Brain pericyte (primary cell): ENCODE measurements at places on chromosomes 3 and 15.
A peak's percentile ranks its signal among the peaks of the same experiment; 100 is the strongest.

GRCh38 chr15:61530769-61531168 is 301.7 kb upstream of the RORA start:
- no peak for DNase-seq

DNA sequence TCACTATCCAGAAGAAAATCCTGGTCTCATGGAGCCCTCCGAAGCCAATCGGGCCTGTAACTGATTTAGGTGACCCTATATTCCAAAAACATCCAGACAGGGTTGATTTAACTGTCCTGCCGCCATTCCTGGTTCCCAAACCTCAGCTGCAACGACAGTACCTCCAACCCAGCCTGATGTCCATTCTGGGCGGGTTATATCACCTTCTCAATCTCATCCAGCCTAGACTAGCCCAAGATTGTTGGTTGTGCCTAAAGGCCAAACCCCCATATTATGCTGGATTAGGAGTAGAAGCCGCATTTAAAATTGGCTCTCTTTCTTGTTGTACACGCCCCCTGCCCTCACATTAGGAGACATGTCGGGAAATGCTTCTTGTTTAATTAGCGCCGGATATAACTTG is 36.7 kb downstream of the ZBTB11 start:
- DNase-seq: no peak

GRCh38 chr15:57573151-57573550 is 18.6 kb upstream of the MYZAP start:
- DNase-seq: no peak

DNA sequence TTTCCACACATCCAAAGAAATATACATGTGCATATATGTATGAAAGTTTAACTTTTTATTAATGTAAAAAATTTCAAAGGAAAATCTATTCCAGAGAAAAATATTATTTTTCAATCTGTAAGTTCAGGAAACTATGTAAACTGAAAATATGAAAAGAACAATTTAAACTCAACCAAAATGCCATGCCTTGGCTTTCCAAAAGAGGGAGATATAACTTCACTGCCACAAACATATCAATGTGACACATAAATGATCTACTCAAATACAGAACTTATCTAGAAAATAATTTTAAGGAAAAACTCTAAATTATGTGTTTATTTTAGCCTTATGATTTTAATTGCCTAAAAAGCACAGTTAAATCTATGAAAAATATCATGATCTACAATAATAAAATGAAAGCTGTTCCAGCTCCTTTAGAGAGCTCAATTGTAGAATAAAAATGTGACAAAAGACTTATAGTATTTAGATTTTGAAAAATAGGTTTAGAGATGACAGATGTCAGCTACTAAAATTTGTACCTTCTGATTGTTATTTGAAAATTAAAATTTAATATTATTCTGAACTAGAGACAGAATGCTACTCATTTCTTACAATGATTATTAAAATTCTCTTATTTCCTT is 94.8 kb downstream of the GBE1 start:
- DNase-seq: no peak

DNA sequence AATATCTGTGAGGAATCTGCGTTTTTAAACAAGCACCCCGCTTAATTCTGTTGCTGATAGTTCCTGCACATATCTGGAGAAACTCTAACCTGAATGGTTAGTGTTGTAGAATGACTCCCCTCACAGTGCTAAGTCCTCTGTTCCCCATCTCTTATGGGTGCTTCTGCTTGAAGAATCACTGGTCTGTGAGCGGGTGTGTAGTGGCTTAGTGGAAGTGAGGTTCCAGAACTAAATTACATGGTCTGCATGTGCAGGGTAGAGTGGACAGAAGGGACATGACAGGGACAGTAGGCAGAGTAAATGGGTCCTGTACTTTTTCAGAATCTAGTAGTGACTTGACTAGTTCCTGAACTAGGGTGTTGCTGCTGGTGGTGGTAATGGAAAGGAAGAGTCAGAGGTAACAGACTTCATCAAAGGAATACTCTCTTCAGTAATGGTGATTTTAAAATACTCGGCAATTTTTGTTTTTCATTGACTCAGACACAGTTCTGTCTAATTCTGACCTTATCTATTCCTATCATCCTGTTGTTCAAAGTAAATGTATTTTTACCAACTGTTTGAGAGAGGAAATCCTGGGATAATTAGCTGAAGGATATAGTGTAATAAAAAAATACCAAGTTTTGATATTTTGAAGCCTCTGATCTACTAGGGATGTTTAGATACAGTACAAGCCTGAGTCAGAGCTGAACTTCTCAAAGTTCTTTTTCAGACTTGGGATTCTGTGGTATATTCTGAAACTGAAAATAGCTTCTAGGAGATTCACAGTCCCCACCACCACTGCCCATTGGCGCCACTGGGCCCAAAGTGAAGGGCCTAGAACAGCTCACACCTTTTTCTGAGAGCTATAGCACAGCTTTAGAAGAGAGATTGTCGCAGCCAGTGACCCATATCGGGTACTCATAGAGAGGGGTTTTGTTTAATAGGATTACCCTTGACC is 55.5 kb downstream of the FNDC3B start:
- DNase-seq: no peak

- peak; percentile 85 for DNase-seq
Measured at GRCh38 chr3:12193485-12194165, 34.9 kb upstream of the TIMP4 start.

DNA sequence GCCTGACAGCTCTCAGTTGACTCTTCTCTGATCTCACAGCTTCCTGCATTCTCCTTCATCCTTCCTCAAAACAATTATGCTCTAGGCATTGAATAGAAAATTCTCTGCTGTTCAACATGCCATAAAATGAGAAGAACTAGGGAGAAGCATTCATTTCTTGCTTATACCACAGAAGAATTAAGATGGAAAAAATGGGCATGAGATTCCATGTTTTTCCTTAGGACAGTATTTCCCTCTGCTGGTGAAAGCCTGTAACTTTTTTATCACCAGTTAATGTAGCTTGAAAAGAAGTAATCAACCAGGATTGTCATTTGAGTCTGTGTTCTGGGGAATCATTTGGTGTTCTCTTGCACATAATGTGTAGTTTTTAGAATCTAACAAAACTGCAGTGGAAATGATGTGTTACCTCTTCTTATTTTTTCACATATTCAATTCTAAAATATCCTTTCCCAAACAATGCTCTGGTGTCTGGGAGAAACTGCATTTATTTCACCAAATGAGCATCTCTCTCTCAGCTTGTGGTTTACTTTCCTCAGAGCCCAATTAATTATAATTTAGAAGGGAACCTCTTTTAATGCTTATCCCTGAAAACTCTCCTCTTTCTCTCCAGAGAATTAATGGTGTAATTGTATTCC is 92.8 kb upstream of the DCBLD2 start:
- no peak for DNase-seq

DNA sequence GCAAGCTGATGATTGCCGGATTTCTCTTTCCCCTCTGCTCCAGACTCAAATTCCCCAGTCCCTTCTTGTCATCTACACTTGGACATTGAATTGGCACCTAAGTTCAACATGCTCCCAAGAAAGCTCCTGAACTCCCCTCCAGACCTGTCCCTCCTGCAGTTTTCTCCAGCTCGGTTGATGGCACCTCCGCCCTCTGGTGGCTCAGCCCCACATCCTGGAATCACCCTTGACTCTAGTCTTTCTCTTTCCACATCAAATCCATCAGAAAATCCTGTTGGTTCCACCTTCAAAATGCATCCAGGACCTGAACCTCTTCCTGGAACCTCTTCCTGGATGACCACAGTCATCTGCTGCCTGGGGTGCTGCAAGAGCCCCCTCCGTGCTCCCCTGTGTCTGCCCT is 60.1 kb downstream of the RASGRF1 start:
- no peak for DNase-seq

DNA sequence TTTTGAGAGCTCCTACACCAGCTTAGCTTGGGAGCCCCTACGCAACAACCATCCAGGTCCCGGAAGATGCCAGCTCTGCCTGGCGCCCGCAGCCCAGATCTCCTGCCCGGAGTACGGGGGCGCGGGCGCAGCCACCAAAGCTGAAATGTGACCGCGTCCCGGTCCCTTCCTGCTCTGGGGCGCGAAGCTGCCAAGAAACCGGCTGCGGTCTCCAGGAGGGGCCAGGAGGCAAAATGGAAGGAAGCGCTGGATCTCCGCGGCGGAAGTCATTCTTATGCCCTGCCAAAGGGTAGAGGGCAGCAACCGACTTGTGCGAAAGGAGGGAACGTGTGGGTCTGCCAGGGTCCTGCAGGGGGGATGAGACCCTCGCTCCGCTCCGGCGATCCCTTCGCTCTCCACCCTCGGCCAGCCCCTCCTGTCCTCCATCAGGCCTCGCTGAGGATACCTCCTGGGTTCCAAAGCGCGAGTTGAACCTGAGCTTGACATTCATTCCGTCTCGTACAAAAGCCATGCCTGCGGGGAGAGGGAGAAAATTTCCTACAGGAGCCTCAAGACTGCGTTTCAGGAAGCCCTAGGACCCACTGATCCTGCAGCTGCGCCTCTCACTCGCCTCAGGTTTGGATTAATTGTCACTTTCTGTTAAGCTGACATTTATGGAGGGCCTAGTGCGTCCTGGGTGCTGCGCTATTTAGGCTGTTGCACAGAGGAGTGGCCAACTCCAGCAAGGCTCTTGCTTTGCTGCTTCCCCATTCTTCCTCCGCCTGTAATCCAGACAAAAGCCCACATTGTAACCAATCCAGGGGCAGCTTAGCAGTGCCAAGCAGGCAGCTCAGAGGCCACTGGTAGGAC is 98.3 kb upstream of the VGLL3 start:
- peak; percentile 24 for DNase-seq

DNA sequence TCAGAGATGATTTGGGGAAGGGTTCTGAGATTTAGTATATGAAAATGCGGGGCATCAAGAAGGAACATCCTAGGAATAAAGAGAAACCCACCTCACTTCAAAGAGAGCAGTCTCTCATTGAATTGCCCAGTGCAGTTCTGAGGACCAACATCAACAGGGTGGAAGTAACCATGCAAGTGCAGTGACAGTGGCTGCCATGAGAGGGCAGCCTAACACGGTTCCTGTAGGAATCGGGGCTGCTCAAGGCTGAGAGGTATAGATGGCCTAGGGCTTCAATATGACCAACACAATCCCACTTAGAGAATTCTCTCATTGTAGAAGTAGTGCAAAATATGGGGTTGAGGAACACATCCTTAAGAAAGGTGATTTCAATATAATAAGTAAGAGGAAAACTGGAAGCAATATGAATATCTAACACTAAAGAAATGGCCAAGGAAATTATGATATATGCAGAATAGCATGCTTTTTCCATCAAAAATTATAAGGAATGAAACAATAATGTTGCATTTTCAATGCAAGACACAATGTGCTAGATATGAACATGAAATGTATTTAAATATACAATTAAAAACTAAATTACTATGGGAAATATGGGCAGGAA is 51.1 kb upstream of the ARRDC4 start:
- peak; percentile 25 for DNase-seq

DNA sequence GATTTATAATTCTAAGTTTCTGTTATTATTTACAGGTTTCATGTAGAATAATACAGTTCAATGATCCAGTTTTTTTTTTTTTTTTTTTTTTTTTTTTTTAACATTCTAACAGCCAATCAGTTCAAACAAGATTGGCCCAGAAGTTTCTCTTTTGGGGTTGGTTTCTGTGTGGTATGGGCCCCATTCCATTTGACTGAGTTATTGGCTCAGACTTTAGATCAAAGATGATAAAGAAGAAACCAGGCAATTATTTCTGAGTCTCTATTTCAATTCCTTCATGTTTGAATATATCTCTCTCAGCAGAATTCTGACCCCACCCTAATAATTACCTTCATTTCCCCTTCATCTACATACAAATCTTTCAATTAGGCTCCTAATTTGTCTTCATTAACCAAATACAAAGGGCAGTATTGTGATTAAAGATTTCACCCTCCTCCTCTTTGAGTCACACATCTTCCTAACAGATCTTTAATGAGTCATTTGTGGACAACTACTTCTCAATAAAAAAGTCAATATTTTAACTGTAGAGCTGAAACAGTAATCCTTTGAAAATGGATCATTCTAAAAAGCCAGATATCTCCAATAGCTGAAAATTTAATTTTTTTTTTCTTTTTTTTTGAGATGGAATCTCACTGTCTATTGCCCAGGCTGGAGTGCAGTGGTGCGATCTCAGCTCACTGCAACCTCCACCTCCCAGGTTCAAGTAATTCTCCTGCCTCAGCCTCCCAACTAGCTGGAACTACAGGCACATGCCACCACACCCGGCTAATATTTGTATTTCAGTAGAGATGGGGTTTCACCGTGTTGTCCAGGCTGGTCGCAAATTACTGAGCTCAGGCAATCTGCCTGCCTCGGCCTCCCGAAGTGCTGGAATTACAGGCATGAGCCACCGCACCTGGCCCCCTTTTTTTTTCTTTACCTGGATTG is 878.8 kb downstream of the NAALADL2 start:
- DNase-seq: no peak

- no peak for DNase-seq
Measured at GRCh38 chr3:121111914-121112612, 204.1 kb downstream of the STXBP5L start.

GRCh38 chr15:28017423-28017924 is 81.6 kb downstream of the OCA2 start:
- DNase-seq: no peak
